ENCODE measurements at places on chromosomes 13 and 19.

- no peak for DNase-seq
Observed at GRCh38 chr13:97403893-97404750, 29.8 kb upstream of the RAP2A start.

GRCh38 chr19:1213391-1214286 is 8.1 kb downstream of the STK11 start:
- no peak for DNase-seq

DNA sequence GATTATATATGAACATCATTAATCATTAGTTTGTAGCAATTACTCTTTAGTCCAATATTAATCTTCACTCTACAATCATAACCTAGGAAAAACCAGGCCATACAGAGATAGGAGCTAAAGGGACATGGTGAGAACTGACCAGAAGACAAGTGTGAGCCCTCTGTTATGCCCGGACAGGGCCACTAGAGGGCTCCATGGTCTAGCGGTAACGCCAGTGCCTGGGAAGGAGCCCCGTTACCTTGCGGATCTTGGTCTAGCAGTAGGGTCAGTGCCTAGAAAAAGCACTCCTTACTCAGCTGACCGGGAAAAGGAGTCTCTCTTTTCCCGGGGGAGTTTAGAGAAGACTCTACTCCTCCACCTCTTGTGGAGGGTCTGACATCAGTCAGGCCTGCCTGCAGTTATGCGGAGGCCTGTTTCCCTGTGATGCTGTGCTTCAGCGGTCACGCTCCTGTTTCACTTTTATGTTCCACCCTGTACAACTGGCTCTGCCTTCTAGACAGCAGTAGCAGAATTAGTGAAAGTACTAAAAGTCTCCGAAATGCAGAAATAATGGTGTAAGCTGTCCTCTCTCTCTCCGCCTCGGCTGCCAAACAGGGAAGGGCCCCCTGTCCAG is 13.8 kb downstream of the OR7D4 start:
- peak; percentile 33 for DNase-seq

GRCh38 chr13:73215823-73216222 is 157.0 kb downstream of the KLF5 start:
- DNase-seq: no peak

- no peak for DNase-seq
Observed at GRCh38 chr13:36107521-36107920, 23.7 kb downstream of the DCLK1 start.
